ENCODE measurements at places on chromosomes 7 and 10.
A peak's percentile ranks its signal among the peaks of the same experiment; 100 is the strongest.

DNA sequence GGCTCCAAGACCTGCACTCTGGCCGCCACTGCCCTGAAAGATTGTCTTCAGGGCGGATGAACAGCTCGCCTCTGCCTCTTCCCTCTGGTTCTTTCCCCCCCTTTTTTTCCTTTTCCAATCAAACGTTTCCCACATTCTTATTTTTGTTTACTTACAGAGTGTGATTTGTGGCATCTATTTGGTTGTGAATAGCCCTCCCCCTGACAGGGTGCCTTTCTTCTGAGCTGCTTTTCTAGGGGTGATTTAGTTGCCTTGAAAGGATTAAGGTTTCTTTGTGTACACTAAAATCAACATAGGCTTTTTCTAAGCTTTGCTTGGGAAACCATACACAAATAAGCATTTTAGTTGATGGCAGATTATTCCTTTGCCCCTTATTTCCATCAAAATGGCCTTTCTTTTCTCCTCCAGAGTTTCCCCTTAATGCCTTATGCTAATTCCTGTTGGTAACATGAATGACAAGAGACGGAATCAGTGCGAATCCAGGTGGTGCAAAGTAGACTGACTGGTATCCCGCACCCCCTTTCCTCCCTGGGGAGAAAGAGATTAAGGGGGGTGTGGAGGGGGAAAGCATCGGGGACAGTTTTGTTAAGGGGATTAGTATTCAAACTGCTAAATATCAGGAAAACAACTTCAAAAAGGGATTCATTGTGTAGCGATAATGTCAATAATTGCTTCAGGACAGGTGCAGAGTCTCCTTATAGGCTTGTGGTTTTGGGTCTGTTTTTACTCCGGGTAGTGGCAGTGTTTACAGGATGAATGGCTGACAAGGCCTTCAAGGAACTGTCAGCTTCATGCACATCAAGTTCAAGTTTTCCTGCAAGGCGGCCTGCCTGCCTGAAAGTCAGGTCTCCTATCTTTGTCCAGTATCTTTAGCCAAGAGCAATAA lies 431.6 kb upstream of the GALNT17 start:
- DNase-seq, result no peak

DNA sequence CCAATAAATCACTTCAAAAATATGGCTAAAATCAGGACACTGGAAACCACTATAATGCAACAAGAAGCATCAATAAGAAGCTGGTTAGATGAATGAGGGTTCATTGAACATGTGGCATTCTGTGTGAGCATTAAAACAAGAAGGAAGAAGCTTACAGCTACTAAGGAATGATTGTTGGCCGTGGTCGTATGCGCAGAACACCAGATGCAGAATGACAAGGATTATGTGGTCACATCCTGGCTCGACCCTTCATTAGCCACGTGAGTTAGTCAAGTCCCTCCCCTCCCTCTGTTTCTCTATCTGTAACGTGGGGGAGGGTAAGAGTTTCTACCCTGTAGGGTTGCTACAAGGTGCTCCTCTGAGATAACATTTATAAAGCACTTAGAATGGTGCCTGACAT lies 174.3 kb downstream of the ADAM12 start:
- no peak for DNase-seq

- DNase-seq, result no peak
Observed at GRCh38 chr7:16770657-16771329, 17.2 kb downstream of the TSPAN13 start.

DNA sequence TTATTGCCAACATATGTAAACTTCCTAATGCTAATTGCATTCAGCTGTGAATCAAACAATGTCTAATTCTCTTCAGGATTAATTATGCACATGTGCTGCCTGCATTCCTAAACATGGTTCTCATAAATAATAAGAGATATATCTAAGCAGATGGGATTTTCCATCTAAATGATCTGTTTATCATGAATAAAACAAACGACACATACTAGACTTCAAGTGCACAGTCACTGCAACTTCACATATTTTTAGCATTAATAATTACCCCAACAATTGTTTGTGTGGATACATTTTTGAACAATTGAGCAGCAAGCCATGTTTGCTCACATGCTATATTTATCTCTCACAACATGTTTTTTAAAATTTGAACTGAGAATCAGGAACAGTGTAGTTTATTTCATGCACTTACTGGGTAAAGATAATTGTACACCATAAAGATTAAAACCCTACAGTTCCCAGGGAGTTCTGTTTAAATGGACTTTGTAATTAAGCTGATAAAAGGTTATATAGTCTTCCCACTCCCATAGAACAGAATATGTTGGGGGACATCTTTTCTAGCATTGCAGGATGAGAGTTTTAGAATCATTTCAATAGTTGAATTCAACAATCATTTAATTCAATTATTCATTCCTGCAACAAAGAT lies 378.5 kb downstream of the MDFIC start:
- DNase-seq, result no peak

DNA sequence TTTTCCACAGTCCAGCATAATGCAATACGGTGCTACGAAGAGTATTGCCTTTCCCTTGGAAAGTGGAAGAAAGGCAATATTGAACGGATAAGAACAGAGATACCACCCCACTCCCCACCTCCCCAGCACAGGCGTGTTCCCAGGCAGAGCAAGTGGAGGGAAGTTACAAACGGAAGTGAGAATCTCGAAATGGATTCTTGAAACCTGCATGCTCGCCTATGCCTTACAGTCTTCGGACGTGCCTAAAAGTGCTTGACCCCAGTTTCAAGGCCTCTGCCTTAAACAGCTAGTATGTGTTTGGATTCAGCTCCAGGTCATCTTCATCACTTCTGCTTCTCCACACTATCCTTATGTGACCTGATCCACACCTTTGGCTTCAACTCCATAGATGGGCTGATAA lies 35.0 kb upstream of the USP6NL start:
- DNase-seq, result peak; percentile 61

DNA sequence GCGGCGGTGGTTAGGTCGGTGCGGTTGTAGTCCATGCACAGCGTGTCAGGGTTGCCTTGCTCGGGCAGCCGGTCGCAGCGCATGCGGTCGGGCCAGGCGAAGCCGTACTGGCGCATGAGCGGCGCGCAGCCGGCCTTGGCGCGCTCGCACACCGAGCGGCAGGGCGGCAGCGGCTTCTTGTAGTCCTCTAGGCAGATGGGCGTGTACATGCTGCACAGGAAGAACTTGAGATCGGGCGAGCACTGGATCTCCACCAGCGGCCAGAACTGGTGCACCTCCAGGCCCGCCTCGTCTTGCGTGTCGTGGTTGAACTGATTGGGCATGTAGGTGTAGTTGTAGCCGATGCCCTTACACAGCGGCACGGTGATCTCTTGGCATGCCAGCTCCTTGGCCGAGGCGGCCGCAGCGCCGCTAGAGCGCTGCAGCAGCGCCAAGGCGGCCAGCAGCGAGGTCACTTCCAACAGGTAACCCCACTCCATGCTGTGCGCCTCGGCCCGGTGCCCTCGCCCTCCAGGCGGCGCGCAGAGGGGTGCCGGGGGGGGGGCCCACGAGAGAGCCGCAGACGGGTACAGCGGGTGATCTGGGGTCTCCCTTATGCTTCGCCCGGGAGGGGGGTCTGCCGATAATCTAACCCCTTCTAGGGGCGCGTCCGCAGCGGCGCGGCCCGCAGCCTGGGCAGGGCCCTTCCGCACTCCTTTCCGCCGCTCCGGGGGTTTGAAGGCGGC lies 983 bp downstream of the FZD8 start:
- peak; percentile 51 for DNase-seq

GRCh38 chr10:44870031-44870430 lies 41.1 kb upstream of the TMEM72 start:
- DNase-seq, result no peak

GRCh38 chr7:128266883-128267594 lies 26.0 kb downstream of the LEP start:
- no peak for DNase-seq

All from RPMI8226 (cell line).